ENCODE measurements at places on chromosomes 4 and X.

DNA sequence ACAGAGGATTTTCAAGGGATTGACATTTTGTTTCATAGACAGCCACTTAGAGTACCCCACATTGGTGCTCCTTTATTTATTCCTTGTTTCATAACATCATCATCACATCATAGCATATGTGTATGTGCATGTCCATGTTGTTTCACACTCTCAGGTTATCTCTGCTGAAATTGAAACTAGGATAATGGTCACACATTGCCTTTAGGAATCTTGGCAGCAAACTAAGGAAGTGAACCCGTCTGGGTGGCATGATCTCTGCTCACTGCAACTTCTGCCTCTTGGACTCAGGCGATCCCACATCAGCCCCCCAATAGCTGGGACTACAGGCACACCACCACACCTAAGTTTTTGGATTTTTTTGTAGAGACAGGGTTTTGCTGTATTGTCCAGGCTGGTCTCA, 234.2 kb upstream of the ANKRD50 start:
- no peak for DNase-seq

DNA sequence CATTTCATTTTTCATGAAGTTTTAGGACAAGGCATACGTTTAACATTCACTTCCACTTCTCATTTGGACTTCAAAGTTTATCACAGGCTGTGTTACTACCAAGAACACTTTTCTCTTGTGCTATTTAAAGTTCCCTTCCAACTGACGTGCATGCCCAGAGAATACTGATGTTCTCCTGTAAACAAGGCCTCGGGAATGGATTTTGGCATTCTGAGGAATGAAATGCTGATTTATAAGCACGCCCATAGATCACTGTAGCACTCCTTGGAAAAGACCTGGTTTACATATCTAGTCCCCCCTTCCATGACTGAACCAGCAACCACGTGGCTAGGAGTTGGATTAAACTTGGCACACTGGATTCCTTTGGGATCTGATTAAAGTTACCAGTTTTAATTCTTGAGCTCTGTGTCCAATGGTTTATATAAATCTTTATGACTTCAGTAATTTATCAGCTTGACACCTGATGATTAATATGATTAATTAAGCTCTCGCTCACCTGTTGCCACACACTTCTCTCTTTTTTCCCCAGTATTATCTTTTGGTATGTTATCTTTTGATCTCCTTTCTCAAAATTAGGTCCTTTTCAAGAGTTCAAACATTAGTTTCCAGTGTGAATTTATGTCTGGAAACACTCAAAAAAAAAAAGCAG, 122.4 kb upstream of the HAND2 start:
- DNase-seq = no peak

DNA sequence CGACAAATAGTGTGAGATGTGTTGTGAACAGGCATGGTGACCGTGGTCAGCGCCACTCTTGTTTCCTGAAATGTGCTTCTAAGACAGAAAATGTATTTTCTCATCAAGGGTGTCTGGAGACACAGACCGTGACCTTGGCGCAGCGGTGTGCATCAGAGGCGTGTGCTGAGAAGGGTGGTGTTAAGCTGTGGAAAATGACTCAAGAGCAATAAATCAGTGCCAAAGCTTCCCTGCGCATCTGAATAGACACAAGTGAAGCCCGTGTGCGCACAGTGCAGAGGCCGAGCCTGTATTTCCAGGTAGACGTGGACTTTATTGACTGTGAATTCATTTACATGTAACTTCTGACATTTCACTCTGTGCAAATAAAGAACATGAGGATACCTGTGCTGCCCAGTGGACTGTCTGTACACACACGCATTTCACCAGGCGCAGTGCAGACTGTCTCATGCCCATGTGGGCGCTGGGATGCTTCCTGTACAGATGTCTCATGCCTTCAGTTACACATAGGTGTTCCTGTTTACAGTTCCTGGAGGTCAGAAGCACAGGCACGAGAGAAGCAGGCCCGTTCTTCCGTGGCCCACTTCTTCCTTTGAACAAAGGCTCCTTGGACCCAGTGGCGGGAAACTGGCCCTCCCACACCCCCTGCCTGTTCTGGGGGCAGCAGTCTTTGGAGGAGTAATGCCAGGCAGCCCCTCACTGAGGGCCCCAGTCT, 31.9 kb downstream of the NSG1 start:
- peak; percentile 18 for DNase-seq

GRCh38 chr4:128904821-128905220, 95.3 kb downstream of the JADE1 start:
- DNase-seq = no peak

DNA sequence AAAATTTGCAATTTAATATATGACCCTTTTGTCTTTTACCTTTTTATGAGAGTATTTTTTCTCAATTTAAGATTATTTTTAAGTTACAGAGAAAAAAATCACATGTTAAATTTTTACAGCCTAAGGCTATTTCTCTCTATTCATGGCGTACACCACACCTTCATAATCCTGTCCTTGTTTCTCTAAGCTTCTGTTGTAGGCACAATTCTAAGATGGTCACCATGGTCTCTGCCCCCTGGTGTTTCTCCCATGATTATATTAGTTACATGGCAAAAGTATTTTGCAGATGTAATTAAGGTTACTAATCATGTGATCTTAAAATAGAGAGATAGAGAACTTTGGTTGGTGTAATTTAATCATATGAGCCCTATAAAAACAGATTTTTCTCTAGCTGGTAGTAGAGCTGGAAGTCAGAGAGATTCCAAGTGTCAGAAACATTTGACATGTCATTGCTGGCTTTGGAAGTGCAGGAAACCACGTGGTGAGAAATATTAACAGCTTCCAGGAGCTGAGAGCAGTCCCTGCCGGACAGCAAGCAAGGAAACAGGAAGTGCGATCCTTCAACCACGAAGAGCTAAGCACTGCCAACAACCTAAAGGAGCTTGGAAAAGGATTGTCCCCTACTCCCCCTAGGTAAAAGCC, 89.8 kb downstream of the EIF4E start:
- no peak for DNase-seq

GRCh38 chr4:48189731-48190130, 55.7 kb upstream of the TXK start:
- DNase-seq = no peak

DNA sequence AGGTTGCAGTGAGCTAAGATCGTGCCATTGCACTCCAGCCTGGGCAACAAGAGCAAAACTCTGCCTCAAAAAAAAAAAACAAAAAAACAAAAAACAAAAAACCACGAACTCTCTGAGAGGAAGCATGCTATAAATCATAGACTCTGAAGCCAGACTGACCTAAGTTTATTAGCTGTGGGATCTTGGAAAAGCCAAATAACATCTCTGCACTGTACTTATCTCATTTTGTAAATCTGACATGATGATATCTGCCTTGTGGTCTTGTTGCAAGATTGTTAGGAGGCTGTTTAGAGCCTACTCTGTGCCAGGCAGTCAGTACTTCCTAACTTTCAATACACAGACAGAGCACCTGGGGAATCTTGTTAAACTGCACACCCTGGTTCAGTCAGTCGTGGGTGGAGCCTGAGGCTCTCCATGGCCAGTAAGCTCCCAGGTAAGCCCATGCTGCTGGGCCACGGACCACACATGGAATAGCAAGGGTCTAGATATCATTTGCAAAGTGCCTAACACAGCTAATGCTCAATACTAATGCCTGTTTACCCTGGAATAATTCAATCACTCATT, 107.6 kb upstream of the SMIM10 start:
- DNase-seq = no peak

DNA sequence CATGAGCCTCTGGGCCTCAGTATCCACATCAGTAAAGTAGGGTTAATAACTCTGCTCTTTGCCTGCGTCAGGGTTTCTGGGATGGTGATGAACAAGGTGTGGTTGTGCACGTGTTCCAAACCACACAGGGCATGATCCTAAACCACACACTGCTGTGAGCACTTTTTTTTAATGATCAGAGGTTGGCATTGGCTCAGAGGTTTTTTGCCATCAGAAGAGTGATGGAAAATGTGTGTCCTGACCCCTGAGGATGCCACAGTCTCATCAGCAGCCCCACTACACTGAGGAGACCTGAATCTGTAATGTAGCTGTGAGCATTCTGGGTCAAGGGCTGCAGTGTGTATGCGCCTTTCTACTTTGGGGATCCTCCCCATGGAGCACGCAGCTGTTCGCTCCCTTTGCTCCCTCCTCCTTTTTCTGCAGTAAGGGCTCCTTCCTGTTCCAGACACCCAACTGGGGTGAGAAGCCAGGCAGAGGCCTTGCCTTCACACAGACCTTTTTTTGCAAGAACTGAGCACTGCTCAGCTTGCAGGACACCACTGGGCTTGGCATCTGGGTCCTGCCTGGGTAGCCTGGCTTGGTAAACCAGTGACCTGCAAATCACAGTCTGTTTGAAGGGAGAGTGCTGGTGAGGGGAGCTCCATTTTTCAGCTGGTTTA, 87.5 kb downstream of the MAMLD1 start:
- DNase-seq = peak; percentile 33

GRCh38 chrX:16444353-16444752, 205.6 kb upstream of the S100G start:
- no peak for DNase-seq

DNA sequence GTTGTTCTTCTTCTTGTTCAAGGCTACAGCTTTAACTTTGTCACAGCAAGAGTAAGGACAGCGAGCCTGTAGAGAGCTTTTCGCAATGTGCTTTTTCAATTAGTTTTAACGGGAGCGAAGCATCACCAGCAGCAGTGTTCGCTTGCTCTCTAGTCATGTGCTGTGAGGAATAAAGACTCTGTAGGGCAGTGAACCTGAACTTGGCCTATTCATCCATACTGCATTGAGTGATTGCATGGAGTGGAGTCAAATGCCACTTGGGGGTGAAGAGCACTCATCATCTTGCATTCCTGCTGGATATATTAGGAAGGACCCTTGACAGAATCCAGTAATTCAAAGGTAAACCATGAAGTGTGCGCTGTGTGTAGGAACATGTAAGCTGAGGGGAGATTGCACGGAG, 240.0 kb downstream of the FRMPD4 start:
- DNase-seq = no peak

DNA sequence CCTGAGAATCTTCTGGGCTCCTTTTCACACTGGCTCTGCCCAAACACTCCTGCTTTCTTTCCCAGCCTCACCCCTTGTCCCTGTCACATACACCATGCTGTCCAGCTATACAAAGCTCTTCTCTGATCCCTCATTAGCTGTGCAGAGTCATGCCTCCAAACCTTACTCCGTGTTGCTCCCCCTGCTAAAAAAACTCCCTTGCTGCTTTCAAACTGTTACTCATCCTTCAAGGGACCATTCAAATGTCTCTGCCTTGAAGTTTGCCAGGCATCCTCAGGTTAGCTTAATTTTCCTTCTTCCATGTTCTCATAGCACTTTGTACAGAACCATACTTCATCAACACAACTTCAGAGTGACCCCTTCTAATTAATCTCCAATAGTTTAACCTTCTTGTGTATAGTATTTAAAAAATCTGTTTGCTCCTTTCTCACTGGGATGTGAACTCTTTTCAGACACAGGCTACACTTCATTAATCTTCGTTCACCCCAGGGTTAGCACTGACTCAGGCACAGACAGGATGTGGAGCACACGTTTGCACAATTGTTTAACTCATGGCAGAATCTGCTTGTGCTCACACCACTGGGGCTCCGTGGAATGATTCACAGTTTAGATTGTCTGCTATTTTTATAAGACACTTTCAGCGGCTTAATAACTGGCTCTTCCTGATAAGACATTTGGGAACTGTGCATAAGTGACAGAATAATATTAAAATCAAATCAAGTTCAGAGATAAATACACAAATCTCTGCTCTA, 21.4 kb upstream of the SEL1L3 start:
- DNase-seq = no peak

DNA sequence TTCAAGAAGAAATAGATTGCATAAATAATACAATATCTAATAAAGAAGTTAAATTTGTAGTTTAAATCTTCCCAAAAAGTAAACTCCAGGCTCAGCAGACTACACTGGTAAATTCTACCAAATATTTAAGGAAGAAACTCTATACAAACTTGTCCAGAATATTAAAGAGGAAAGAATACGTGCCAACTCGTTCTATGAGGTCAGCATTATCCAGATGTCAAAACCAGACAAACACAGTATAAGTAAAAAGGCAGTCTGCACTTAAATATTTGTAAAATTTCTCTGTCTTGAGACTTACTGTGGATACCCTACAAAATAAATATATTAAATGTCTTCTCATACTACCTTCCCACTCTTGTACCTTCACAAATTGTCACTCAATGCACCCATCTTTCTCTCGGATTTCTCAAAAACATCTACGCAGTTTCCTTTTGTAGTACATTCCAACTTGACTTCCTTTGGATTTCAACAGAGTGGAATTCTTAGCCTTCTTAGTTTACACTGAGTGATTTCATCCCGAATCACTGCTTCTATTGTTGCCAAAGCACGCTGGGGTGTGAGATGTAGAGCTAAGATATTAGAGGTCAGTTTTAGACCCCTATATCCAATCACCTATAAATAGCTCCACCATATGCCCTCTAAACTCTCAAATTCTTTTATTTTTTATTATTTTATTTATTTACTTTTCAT, 71.6 kb upstream of the MAB21L2 start:
- no peak for DNase-seq

DNA sequence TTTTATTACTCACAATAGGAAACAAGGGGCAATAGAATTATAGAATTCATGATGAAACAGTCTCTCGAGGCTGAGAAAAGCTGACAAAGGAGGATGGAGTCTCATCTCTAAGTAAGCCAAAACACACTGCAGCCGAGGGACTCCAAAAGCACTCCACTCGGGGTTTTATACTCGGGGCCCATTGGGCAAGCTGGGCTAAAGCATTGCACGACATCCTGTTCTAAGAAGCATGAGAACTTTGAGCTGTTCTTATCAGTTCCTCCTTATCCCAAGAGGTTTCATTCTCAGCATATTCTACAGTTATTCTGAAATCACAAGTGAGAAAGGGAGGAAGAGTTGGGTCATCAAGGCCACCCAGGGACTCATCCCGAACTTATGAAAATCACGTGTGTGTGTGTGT, 1475.5 kb downstream of the PCDH18 start:
- no peak for DNase-seq

DNA sequence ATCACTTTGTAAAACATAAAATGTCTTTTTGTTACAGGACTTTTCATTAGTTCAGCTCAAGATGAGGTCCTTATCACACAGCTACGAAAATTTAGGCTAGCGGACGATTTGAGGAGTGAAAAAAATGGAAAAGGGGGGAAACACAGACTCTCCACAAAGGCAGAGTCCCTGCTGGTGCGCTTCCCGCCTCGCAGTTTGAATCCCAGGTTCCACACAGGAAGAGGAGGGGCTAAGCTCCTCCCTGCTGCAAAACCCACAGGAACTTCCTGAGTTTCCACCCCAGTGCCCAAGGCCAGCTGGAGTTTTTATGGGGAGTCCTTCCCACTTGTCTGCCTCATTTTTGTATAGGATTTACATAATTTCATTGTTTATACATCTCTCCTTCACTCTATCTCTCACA, 11.2 kb downstream of the ADAM29 start:
- DNase-seq = no peak

GRCh38 chr4:100826808-100827548, 309.2 kb upstream of the EMCN start:
- DNase-seq = no peak

DNA sequence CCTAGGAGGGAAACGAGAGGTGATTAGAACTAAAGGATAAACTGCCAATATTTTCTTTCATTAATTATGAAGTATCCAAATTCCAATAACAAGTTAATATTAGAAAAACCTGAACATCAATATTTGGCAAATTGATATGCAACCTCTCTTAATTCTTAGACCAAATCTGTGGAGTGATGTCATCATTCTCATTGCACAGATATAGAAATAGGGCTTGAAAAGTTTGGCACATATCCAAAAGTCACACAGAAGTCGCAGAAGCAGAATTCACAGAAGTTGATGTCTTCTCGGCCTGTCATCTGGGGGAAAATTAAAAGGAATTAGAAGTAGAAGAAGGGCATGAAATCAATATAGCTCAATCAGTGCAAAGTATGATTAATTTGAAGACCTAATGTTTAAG, 36.9 kb downstream of the ENPEP start:
- DNase-seq = no peak
